Activated CD4-positive, alpha-beta T cell treated with anti-CD3 and anti-CD28 coated beads for 36 hours (primary cell): ENCODE measurements at places on chromosomes 1 and 21. TPM values are rescaled to one million over a fixed set of nuclear protein-coding genes. Genes with fewer than 3 reads are reported as not detected.

UBL4B gene
- total RNA-seq = not detected

DNA sequence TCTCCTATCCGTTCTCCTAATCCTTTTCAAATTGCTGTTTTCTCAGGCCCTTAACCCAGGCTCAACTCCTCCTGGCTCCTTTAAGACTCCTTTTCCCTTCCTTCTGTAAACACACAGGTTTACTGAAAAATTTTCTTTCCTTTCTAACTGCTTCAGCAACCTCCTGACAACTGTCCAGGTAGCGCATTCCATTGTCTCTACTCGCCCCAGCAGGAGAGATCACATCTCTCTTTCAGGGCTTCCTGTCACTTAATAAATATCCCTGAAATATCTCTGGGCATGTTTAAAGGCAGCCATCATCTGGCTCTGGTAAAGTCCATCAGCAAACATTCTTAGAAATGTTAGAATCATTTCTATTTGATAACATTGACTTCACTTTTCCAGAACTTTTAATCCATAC lies 211.2 kb upstream of the PTBP2 start:
- DNase-seq = no peak

GRCh38 chr1:55476445-55477015 lies 261.4 kb upstream of the USP24 start:
- DNase-seq = no peak

- DNase-seq = peak; percentile 56
These were observed 64.3 kb upstream of the TRABD2B start for GRCh38 chr1:48061162-48062136.

- DNase-seq = peak; percentile 59
These were observed at the start of gene LBR for GRCh38 chr1:225427235-225428067. Gene LBR, minus strand, starts transcription at chr1:225428038. Its CDS starts 3,963 bp downstream, at chr1:225424075.

DNA sequence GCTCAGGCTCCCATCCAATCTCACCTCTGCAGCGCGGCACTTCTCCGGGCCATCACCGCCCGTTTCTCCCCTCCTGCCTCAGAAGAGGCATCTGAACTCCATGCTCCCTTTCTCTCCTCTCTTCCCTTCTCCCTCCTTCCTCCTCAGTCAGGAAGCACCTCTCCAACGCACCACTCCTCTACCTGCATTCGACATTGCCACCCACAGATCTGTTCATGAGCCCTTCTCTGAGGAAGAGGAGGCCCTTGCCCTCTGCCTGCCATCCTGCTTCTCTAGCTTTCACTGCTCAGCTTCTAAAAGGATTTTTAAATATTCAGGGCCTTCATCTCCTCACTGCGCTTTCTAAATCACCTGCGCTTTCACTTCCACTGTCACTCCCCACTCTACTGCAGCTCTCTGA lies 120.0 kb downstream of the KIAA0319L start:
- DNase-seq = no peak

DNA sequence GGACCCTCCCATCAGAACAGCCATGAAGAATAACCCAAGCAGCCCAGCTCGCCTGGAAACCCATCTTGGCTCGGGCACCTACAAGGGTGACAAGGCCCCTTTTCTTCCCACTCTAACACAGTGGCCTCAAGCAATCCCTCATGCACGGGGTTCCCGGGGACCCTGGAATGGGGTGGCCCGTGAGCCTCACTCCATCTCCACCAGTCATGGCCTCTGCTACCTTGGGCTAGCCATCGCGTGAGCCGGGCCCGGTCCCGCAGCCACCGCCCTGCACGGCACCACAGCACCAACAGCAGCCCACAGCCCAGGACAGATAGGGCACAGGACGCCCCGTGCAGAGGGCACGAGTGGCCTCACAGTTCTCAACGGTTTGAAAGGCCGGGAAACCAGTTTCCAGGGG lies 19.0 kb downstream of the WDR4 start:
- no peak for DNase-seq

PSMB4 gene
- 315 TPM for total RNA-seq

FCER1A gene
- total RNA-seq = not detected

DNA sequence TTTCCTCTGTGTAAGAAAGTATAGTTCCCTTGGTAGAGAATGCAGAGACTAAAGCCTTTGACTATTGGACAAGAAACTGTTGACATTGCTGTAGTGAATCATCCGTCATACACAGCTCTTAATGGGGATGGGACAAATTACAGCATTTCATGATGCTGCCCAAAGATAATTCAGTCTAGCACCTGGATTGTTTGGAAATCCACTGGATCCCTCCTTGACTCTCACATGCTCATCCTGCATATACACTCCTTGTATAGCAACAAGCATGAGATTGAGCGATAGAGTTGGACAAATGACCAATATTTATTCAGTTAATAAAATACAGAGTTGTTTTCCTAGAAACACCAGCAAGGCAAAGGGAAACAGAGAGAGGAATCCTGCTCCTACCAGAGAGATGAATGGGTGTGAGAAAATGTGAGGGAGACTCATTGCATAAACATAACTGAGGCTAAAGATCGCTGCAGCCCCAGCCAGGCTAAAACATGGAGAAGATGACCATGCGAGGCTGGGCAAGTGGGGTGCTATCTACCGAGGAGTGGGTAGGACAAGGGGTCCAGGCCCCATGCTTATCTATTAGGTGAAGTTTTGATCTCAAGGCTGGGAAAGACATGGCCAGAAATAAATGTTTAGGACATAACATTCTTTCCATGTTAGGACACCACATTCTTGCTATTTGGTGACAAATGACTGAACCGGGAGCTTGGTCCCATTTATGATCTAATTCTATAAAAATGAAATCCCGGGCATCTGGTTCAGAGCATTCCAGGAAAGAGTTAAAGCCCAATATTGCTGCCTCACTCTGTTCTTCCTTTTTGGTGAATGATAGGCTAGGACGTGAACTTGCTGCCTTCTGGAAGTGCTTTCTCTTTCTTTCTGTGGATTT lies 153.2 kb downstream of the TGFB2 start:
- no peak for DNase-seq

GRCh38 chr1:24928689-24929397 lies 1.2 kb downstream of the RUNX3 start:
- DNase-seq = peak; percentile 70

INTS11 gene
- total RNA-seq = 117 TPM

DNA sequence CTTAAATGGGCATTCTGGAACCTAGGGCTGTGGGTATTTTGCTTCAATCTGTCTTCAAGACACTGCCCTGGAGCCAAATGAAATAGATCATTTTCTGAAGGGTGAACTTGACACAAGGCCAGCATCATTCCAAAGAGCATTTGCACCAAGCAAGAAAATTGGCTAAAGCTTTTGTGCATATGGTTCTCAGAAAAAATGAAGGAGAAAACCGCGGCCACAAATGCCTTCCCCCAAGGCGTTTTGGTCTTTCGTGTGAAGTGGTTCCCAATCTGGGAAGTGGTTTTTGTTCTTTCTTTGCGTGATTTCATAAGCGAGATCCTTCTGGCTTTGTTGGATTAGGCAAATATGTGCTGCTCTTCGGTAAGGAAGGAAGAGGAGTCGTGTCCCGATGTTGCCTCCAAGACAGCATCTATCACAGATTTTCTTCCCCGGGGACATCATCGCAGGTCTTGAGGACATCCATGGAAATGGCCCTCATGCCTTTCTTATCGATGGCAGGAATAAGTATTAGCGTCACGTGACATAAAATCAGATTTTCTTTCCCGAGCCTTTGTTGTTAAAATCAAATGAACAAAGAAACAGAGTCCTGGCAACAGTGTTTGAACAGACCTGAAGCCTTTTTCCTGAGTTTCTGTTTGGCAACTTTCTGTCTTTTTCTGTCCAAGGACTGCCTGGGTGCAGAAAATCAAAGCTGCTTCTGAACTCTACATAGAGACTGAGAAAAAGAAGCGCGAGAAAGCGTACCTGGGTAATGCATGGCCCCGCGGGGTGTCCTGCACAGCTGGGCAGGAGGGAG lies 31.0 kb downstream of the ATP5PO start:
- no peak for DNase-seq

DNA sequence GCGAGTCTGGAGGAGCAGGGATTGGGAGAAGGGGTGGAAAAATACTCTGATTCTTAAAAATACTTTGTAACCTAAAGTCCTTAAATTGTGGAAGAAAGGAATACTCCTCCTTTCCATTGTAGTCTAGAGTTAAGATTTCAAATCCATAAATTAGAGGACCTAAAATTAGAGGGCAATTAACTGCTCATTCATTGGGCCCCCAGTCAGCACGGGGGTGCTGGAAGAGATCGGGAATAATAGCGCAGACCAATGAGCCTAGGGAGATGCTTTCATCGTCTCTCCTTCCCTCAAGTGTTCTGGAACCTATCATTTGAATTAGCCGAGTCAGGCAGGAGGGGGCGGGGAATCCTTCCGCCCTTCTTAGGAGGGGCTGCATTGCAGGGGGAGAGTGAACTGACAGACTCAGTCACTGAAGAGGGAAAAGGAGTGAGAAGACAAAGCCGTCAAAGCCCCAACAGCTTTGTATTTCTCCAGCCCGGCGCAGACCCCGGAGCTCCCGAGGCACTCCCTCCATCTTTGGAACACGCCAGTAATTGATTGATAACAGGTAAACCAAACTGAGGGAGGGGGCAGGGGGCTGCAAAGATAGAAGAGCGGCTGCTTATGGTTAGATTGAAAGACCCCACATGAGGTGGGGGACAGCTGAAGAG lies at the start of gene MLLT11:
Gene MLLT11 (plus strand): TSS at position 391 of the 650 bp plus-strand sequence. CDS start 6,828 bp downstream, outside the sequence.
- peak; percentile 44 for DNase-seq

- DNase-seq = no peak
These were observed 26.1 kb downstream of the PCAT6 start for GRCh38 chr1:202836623-202837403.
